ENCODE measurements at places on chromosomes 1 and 21.

DNA sequence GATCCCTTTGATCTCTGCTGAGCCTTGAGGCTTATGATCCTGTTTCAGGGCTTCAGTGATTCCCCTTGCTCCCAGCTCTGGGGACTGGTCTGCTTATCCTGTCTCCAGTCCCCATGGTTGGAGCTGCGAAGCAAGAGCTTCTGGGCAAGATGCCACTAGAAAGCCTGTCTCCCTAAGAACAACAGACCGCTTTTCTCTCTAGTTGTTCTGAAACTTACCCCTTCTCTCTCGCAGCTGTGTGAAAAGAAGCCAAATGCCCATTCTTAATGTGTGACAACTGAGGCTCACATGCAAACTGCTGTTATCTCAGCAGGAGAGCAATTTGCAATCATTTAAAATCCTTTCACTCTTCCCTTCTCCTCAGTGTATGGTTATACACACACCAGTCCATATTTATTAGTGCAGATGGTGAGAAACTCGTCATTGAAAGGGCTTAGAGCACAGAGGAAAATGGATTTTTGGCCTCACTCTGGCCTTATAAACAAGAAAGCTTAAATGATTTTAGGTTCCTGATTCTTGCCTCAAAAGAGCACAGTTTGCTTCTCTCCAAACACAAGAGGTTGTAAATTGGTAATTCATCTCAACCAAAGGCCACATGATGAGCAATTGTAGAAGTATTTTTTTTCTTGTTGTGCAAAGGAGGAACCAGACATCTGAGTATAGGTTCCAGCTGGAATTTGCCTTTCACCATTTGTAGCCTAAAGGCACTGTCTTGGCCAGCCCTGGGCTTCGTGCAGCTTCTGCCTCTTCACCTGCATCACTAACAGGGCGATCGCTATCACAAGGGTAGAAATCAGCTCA lies 179.2 kb upstream of the LMO4 start:
- DNase-seq, result peak; percentile 70

DNA sequence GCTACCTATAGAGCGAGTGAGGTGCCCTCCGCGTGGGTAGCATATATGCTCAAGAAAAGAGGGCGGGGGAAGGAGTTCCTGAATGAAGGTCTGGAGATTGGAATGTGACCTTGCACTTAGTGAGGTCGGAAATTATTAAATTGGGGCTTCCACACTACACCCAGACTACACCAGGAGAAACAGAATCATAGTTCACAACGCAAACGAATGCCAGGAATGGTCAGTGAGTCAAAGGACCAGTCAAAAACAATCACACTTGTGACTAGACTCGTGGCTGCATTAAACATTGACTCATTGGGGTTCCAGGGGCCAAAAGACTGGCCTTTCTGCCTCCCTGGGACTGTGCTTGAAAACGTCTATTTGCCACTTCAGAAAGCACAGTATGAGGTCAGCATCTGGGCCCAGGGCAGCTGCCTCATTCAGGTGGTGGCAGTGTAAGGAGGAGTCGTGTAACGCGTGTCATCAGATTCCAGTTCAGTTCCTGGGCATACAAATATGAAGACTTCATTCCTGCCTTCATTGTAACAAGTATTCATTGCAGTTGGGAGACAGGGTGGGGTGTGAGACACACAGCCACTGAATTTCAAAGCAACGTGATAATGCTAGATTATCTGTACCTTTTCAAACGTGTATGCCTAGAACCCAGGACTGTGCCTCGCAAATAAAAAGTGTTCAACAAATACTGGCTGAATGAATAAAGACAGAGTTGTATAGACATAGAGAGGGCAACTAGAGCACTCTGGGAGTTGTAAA lies at the start of gene YOD1:
YOD1 (minus strand) TSS at position 18 of the 753 bp plus-strand sequence. CDS start 178 bp downstream, outside the sequence.
- DNase-seq, result peak; percentile 81

- no peak for DNase-seq
These were observed 60.3 kb upstream of the FMN2 start for GRCh38 chr1:240031414-240031813.

DNA sequence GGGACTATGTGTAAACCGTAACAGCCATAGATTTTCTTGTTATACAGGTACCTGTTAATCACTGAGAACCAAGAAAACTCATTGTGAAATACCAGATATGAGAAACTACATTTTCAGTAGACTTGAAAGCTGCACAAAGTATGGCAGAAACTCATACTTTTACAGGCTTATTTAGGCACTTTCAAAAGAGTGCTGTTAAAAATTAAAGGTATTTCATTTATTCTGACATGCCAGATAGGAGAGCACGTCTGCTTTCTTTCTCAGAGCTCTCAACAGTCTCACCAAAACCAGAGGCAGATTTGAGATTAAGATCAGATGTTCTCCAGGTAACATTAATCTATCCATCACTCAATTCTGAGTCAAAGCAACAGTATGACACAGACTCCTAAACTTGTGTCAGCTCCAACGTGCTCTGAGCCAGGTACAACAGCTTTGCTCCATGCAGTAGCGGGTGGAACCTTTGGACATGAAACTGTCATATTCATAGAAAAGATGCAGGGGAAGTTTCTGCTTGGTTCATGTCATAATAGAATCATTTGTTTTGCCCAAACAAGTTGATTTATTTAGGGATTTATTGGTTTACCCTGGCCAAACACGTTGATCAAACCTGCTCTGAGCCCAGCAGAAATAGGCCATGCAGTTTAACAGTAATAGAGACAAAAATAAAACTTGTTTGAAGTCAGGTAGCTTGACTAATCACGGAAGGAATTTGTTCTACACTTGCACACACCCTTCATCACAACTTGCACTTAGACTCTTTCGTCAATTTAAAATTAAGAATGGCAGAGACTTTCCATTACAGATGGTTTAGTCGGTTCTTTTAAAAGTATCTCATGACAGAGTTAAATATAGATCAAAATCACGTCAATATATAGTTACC lies 20.8 kb upstream of the TSNAX start:
- DNase-seq, result no peak

DNA sequence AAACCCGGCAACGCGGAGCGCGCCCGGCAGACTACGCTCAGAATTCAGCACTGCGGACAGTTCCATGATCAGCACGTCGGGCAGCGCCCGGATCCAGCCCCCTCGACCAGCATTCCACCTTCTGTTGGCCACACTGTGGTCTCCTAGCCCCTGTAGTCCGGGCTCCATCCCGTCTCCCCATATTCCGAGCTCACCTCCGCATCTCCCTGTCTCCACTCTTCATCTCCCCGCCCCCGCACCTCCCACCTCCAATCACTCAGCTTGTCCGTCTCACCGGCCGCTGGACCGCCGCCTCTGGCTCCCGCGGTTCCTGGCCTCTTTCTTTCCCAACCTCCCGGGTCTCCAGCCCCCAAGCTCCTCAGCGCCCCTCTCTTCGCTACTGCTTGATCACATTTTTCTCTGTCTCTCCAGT lies 500 bp downstream of the EPHA10 start:
- DNase-seq, result peak; percentile 62

DNA sequence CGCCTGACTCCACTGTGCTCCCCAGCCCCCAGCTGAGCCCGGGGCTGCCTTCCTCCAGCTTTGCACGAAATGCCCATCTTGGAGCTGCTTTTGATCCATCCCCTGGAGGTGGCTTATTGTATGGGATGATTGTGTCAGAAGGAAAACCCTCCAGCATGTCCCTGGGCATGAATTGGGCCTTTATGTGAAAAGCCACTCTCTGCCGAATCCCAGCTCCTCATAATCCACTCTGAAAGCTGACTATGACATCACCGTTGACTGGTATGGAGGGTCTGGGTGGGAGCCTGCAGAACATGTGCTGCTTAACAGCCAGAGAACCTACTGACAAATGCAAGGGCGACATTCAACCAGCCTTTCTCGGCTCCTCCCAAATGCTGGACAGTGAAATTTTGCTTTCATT lies 74.6 kb downstream of the NENF start:
- no peak for DNase-seq

DNA sequence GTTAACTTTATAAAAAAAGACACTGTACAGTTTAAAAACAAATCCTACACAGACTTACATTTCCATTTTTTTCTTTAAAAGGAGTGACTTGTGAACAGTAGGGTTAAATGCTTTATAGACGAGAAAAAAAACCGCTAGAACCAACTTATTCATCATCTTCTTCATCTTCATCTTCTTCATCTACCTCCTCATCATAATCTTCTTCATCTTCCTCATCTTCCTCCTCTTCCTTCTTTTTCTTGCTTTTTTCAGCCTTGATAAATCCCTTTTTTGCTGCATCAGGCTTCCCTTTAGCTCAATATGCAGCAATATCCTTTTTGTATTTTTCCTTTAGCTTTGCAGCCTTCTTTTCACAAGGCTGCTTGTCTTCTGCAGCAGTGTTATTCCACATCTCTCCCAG lies 22.5 kb downstream of the FMO1 start:
- DNase-seq, result no peak

Measured in epithelial cell of esophagus (primary cell).